ENCODE measurements at places on chromosomes 6 and 20.

- DNase-seq, result peak; percentile 84
Observed at GRCh38 chr20:63009045-63009961, 2.5 kb upstream of the BHLHE23 start.

- no peak for DNase-seq
Observed at GRCh38 chr6:6984585-6985366, 123.0 kb upstream of the RREB1 start.

DNA sequence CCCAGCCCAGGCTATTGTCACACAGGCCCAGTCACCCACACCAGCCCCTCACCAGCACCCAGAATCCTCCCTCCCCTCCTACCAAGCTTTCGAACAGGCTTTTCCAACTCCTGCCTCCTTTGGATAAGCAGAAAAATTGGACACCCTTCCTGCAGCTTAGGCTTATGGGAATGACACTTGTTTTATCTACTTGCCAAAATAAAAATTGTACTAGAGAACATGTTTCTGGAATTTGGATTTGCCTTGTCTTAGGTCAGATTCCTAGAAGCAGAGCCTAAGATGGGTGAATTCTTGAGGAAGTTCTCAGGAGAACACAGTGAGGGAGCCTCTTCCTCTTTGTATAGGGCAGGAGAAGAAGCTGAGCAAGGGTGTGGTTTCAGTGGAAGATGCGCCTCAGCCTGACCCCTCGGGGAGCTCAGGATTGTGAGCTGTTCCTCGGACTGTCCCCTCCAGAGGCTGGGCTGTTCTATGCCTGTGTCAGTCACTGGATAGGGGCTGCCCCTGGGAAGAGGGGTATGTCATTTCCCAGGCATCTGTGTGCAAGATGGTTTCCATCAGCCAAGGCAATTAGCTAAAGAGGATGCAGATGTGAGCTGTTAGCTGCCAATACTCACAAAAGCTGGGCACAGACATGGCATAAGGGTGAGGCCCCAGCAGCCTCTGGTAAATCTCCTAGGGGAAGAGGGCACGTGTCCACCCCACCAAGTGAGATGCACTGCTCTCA is 33.9 kb downstream of the ITPR3 start:
- DNase-seq, result no peak

GRCh38 chr6:111763381-111763780 is 109.9 kb downstream of the FYN start:
- no peak for DNase-seq

GRCh38 chr20:50470264-50470858 is 39.8 kb upstream of the PTPN1 start:
- no peak for DNase-seq

GRCh38 chr6:32852844-32853540 is 512 bp downstream of the TAP1 start:
- peak; percentile 53 for DNase-seq

GRCh38 chr6:143575901-143576426 is 64.4 kb upstream of the FUCA2 start:
- DNase-seq, result no peak

DNA sequence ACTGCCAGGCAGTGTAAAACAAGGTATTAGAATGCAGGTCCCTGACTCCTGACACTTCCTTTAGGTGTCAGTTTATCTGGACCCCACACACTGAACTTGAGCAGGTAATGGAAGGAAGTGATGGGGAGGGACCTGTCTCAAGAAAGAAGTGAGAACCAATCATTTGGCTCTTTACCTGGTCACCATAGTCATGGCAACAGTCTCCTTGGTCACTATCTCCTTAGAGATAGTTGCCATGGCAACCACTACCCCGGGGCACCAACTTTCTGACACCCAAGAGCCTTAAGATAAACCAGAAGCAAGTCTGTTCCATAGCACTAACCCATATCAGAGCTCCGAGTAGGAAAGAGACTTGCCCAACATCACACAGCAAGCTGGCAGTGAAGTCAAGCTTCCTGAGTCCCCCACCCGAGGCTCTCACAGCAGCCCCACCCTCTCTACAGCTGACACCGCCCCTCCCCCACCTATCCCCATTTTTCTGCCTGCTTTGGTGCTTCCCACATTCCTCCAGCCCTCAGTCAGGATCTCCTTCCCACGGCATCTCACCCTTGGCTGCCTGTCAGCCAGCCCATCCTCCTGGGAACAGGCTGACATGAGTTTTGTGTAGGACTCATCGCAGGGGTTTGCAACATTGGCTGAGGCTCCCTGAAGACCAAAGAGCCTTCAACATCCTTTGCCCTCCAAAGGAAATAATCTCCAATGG is 16.3 kb upstream of the HM13 start:
- no peak for DNase-seq

DNA sequence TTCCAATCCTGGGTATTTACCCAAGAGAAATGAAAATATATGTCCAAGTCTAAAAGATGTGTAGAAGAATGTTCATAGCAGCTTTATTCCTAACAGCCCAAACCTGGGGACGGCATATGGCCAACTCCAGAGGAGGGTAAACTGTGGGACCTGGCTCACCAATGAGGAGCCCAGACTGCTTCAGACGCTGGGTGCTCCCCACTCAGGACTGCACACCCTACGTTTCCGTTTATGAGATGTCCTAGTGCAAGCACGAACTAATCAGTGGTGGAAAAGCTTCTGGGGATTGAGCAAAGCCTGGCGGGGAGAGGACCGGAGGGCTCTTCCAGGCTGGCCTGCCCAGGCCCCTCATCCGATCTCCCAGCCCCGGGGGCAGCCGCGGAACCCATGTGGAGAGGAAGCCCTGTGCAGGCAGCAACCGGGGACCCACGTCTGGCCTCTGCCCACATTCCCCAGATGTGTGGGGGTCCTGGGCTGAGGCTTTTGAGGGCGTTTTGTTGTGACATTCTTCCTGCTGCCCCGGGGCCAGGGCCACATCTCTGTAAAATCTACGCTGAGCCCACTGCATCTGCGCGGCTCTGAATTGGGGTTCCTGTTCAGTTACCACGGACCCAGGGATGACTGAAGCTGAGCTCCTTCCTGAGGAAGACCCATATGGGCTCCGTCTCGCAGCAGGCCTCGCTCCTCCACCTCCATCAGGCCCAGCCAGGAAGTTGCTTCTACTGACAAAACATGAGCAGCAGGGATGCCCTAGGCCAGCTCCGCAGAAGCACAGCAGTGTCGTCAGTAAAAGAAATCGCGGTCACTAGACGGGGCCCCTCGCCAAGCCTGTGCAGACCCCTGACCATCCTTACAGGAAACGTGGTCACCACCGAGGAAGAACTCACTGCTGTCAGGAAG is 188.0 kb downstream of the DLL1 start:
- peak; percentile 14 for DNase-seq

DNA sequence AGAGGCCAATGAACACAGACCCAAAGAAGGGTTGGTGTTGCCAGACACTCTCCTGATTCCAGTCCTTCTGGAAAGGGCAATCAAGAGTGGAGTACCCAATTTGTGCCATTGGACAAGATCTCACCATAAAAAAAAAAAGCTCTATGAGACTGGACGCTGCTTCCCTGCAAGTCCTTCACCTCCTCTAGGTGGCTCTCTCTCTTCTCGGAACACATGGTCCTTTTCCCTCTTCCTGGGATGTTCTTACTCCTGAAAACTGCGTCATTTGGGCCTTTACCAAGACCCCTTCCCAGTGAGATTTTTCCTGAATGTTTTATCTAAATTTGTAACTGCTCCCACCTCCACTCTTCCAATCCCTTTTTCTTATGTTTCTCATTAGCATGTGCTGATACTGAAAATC is 280.8 kb downstream of the FOXA2 start:
- DNase-seq, result no peak

DNA sequence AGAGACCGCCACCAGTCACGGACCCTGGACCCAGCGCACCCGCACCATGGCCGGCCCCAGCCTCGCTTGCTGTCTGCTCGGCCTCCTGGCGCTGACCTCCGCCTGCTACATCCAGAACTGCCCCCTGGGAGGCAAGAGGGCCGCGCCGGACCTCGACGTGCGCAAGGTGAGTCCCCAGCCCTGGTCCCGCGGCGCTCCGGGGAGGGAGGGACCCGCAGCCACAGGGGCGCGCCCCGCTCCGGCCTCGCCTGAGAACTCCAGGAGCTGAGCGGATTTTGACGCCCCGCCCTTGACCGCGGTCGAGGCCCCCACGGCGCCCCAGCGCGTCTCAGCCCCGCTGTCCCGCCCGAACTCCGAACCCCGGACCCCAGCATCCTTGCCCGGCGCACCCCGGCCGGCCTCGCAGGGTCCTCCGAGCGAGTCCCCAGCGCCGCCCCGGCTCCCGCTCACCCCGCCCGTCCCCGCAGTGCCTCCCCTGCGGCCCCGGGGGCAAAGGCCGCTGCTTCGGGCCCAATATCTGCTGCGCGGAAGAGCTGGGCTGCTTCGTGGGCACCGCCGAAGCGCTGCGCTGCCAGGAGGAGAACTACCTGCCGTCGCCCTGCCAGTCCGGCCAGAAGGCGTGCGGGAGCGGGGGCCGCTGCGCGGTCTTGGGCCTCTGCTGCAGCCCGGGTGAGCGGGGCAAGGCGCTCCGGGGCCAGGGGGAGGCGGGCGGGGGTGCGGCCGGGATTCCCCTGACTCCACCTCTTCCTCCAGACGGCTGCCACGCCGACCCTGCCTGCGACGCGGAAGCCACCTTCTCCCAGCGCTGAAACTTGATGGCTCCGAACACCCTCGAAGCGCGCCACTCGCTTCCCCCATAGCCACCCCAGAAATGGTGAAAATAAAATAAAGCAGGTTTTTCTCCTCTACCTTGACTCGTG is at the start of gene OXT:
Gene OXT, plus strand, starts transcription at position 11 of the 920 bp plus-strand sequence. Its CDS starts 36 bp downstream, at position 47.
- peak; percentile 70 for DNase-seq

GRCh38 chr6:82842721-82843120 is 222.9 kb downstream of the UBE3D start:
- no peak for DNase-seq

DNA sequence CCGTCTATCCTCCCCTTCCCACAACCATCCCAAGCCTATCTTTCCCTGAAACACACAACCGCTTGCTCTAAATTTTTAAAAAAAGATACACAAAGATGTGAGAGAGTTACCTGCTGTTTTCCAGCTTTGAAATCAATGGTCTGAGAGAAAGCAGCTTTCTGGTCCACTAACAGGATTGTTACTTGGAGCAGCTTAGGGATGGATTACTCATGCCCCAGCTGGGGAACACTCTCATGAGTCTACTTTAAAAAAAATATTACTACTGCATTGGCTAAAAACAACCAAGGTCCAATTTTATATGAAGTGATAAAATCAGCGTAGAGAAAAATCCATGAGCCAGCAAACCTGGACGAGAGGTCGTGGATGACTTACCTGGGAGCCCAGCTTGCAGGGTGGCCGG is 29.6 kb upstream of the FOXC1 start:
- no peak for DNase-seq
